ENCODE measurements at places on chromosomes 1 and 21. TPM values are rescaled to one million over a fixed set of nuclear protein-coding genes. Genes with fewer than 3 reads are reported as not detected.

DNA sequence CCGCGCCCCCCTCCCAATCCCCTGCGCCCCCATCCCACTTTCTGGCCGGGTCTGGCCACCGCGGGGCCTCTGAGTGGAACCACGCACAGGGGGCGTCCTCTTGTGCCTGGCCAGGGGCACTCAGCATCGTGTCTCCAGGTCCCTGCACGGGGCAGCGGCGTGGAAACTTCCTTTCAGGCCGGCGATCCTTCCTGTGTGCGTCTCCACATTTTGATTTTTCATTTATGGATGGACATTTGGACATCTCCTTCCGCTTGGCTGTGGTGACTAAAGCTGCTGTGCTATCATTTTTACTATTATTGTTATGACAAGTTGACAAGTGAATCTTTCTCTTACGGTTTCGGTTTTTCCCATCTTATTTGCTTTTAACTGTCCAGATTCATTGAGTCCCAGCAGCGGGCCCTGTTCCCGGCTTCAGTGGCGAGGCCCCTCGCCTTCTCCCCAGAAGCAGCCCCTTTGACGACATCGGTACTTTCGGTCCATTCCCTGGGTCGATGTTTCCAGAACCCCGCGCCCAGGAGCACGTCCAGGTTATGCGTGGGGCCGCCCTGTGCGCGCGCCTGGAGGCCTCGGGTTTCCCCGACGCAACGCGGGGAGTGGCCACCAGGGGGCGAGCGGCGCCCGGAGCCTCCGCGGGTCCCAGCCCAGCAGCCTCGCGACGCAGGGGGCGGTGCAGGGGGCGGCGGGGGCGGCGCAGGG lies 12.4 kb upstream of the SLC19A1 start:
- peak; percentile 80 for DNase-seq

GRCh38 chr1:206955476-206956451 lies 9.5 kb upstream of the PIGR start:
- no peak for DNase-seq

GRCh38 chr1:207342332-207342731 lies 20.9 kb downstream of the CD55 start:
- no peak for DNase-seq

DNA sequence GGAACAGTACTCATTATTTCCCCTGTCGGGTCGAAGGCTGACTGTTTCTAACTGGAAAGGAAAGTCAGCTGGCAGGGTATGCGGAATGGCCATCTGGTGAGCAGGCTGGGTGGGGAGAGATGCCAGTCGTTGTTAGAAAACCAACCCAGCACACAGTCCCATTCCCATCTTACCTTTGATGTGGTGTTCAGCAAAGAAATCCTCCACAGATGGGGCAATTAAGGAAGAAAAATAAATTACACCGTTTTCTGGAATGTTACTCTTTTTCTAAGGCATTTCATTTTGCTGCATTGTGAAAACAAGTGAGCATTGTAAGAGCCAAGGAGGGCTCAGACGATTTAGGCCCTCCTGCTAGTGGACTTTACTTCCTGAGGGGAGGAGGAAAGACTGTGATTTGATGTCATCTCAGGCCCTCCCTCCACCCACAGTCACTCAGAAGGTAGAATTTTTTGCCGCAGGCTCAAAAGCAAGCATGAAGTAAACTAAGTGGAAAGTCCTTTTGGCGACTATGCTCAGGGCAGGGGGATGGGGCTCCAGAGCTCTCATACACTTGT lies at the start of gene SLC16A4:
Gene SLC16A4, minus strand, starts transcription at position 335 of the 554 bp plus-strand sequence. CDS start 1,703 bp downstream, outside the sequence.
- DNase-seq: no peak

DNA sequence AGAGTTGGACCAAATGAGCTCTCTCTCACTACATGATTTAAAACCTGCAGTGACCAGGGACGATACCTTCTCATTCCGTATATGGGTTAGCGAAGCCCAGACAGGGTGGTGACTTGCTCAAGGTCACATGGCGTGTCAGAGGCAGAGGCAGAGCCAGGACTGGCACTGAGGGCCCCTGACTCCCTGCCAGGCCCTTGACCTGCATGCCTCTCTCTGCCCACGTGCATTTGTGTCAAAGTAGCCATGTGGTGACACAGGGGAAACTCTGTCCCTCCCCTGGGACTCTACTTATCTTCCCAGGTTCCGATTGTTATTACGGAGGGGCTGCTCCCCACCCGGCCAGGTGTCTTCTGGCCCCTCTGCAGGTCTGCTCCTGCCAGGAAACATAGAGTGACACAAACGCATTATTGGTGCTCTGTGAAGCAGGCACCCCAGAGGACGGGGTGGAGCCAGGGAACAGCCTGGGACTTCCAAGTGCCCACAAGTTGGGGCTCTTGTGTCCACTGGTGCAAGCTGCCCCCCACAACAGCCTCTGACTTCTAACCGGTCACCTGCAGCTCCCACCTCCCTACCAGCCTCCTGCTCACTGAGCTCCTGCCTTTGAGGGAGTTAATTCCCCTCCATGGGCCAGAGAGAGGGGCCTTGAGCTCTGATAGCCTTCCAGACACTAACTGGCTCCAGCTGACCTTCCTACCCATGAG lies 7.3 kb upstream of the TINAGL1 start:
- DNase-seq: no peak

- DNase-seq: no peak
These were observed 29.4 kb downstream of the ZBTB18 start for GRCh38 chr1:244080343-244080929.

GRCh38 chr1:15543251-15543588 lies 16.6 kb downstream of the DNAJC16 start:
- no peak for DNase-seq

- no peak for DNase-seq
These were observed 572.1 kb upstream of the BRINP3 start for GRCh38 chr1:191049781-191050180.

DNA sequence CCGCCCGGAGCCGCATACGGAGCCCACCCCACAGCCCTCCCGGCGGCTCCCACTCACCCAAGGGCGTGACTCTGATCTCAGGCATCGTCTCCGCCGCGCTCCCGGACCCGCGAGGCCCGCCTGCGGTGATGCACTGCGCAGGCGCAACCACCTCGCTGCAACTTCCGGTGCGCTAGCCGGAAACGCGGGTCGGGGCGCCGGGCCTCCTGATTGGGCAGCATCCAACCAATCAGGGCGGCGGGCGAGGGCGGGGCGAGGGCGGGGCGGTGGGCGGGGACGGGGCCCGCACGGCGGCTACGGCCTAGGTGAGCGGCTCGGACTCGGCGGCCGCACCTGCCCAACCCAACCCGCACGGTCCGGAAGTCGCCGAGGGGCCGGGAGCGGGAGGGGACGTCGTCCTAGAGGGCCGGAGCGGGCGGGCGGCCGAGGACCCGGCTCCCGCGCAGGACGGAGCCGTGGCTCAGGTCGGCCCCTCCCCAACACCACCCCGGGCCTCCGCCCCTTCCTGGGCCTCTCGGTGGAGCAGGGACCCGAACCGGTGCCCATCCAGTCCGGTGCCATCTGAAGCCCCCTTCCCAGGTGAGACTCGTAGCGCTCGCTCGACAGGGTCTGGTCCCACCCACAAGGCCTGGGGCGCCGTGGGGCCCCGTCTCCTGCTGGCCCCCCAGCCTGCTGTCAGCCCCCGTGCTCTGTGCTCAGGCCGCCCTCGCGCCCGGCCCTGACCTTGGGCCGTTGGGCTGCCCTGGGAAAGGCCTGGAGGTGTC lies at the start of the genes CPTP and INTS11:
Gene CPTP, plus strand, starts transcription at position 279 of the 764 bp plus-strand sequence. CDS start 2,109 bp downstream, outside the sequence.
Gene INTS11, minus strand, starts transcription at position 137 of the 764 bp plus-strand sequence. Its CDS starts 52 bp downstream, at position 85.
- peak; percentile 95 for DNase-seq

GRCh38 chr21:35196128-35196527 lies 147.0 kb upstream of the RUNX1 start:
- no peak for DNase-seq

GRCh38 chr1:14639291-14640050 lies 41.0 kb downstream of the KAZN start:
- no peak for DNase-seq

GRCh38 chr1:233109096-233109495 lies 158.7 kb downstream of the NTPCR start:
- no peak for DNase-seq

GRCh38 chr1:203492082-203492747 lies 1.7 kb upstream of the OPTC start:
- DNase-seq: no peak

DNA sequence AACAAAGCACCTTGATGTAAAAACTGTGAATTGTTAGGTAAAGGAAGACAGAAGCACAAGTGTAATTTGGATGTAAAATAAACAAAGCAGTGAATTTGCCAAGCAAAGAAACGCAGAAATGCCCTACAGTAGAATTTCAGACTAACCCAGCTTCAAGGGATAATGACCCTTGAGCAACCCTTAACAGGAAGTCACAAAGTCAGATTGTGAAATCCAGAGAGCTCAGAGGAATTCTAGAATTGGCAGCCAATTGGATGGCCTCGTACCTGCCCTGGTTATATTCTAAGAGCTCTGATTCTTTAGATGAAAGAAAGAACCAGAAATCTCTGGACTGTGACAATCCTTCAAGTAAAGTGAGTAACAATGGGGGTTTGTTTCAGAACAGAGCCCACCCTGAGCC lies 152.7 kb upstream of the CHRM3 start:
- DNase-seq: no peak

DNA sequence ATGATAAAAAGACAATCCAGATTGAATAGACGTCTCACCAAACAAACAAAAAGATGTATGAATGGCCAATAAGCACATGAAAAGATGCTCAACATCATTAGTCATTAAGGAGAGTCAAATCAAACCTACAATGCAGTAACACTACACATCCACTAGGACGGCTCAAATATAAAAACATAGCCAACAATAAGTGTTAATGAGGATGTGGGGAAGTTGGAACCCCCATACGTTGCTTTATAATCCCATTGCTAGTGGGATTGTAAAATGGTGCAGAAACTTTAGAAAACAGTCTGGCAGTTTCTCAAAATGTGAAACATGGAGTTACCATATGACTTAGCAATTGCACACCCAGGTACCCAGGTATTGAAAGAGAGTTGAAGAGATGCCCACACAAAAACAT lies 14.7 kb upstream of the IL24 start:
- DNase-seq: no peak

DNA sequence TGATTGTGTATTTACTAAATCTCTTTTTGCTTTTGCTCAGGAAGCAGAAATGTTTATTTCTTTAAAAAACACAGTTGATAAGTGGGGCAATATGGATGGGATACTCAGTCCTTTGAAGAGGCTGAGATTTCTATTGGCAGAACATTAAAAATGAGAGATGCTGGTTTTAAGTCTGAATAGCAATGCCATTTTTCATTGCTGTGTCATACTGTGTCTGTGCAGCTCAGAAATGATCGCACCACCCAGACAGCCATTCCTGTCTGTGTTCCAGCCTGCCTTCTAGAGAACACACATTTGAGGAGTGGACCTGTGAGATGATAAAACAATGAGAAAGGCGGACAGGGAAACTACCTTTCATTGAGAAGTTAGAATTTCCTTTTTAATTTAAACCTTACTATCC lies 231.2 kb upstream of the USP24 start:
- no peak for DNase-seq

DNA sequence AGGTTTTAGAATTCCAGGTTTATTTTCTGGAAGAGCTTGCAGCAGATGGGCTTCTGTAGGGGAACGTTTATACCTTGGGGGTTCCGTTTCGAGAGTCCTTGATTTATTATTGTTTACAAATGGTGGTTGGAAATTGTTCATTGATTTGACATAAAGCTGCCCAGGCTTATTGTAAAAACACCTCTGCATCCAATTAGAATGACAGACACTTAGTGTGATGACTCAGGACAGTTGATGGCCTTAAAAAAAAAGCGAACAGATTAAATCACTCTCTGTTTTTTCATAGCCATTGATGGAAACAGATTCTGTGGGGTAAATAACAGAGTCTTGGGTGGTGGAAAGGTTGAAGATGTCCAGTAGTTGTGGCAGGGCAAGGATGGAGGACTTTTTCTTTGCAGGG lies 35.4 kb downstream of the GALNT2 start:
- no peak for DNase-seq

GRCh38 chr1:203103829-203104495 lies 18.1 kb upstream of the MYOG start:
- DNase-seq: no peak

DNA sequence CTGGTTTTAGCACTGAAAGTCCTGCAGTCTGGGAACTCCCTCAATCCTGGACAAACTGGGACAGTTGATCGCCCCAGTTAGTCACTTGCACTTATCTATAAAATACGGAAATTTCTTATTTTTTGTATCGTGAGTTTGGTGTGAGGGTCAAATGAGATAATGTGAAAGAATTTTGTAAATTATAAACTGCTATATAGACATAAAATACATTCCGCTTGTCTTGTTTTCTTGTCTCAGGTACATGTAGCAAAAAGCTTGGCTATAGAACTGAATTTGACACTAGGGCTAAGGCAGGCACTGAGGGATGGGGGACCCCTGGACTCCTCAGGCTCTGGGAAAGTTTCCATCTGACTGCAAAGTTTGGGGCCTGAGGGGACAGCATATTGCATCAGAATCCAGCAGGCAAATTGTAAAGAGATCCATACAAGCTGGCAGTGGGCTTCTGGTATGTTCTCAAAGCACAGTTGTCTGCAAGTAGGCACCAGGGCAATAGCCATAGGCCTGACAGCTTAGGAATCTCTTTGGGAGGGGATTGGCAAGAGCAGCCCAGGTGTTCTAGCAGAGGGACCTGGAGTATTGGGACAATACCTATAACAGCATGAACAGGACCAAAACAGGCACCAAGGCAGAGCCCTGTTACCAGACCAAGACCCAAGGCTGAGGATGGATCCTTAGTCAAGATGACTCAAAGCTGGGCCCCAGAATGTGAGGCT lies 44.3 kb downstream of the S1PR1 start:
- no peak for DNase-seq

- no peak for DNase-seq
These were observed 15.9 kb downstream of the SYT2 start for GRCh38 chr1:202694314-202694713.

- no peak for DNase-seq
These were observed 5.9 kb upstream of the CXADR start for GRCh38 chr21:17506951-17507350.

DNA sequence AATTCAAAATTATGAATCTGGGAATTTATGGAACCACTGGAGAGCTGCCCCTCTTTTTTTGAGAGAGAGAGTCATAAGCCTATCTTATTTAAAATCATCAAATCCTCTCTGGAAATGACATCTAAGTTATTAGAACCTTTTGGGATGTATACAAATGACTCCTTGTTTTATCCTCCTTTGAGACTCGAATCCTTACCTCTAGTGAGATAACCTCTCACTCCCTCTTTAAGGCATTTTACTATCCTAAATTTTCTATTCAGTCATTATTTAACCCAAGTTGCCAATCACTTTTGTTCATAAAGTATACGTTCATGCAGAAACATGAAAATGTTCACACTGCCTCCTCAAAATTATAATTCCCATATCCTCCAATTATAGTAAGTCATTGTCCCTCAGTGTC lies 313.6 kb upstream of the C1orf87 start:
- no peak for DNase-seq

GRCh38 chr1:184792450-184792969 lies 37.9 kb upstream of the EDEM3 start:
- no peak for DNase-seq

The TBX15 gene
- total RNA-seq: 0.09 TPM

The SIM2 gene
- total RNA-seq: 0.11 TPM

The FAM43B gene
- 3.1 TPM for total RNA-seq

The ZFP69B gene
- 6.8 TPM for total RNA-seq

The BMP8B gene
- 0.82 TPM for total RNA-seq

The CELSR2 gene
- 26.8 TPM for total RNA-seq

The PIGC gene
- 21.9 TPM for total RNA-seq

The KCNJ6 gene
- total RNA-seq: 0.35 TPM

The PGLYRP4 gene
- total RNA-seq: not detected

The TRIM17 gene
- 2.7 TPM for total RNA-seq

The PYCR2 gene
- total RNA-seq: 86.0 TPM

Measured in WTC11 (cell line).